8988T (cell line): ENCODE measurements at places on chromosomes 7 and 10.

GRCh38 chr7:39252916-39253315 is 275.2 kb downstream of the POU6F2 start:
- DNase-seq: no peak

DNA sequence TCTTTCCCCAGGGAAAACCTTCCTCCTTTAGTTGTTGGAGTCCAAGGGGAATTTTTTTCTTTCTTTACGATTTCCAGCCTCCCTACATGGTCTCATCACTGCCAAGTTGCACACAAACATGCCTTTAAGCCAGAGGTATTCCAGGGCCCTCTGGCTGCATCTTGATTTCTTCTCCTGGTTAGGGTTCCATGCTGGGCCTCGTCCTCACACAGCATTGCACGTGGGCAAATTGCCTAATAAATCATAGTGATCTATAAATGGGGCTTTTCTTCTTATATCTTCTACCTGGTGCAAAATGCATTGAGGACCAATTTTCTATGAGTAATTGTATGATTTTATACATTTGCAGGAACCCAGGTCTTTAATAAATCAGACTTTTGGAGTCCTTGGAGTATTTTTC is 284.2 kb downstream of the C7orf25 start:
- no peak for DNase-seq

DNA sequence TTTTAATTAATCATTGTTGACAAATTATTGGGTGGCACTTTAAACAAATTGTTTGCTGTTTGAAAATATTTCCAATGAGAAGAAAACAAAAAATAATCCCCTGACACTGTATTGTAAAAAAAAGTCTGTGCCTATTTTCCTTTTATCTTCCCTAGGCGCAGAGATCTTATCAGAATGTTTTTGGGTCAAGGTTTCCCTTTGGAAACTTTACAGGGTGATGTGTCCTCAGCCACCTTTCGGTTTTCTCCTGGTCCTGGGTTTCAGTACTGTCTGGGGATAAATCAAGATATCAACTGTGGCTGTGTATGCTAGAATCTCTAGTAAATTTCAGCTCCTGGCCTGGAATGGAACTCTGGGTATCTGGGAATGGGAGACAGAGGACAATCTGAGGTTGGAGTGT is 1.4 kb downstream of the ZNF107 start:
- DNase-seq: no peak

DNA sequence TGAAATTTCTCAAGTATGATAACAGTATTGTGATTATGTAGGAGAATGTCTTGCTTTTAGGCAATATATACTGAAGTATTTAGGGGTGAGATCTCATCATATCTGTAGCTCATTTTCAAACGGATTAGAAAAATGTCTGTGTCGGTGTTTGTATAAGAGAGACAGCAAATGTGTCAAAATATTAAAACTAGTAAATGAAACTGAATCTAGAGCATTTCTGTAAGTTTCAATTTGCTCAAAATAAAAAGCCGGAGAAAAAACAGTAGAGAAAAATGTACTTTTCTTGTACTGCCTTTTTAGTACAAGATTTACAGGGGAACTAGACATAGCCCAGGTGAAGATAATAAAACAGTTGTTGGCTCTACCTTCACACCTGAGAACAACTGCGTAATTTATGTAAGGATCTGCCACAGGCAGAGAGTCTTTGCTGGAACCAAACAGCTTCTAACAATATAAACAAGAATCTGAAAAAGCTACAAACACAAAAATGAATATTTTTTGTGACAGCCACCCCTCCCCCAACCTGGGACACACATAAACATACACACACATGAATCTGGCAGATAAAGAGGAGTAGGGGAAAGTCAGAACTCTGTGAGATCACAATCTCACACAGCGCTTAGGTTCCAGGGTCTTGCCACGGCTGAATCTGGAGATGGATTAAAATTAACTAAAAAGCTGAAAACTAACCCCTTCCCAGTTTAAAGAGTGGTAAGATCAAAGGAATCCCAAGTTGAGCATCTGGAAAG is 153.3 kb downstream of the AVL9 start:
- no peak for DNase-seq

- DNase-seq: no peak
Observed at GRCh38 chr7:127976056-127976737, 55.0 kb downstream of the LRRC4 start.

DNA sequence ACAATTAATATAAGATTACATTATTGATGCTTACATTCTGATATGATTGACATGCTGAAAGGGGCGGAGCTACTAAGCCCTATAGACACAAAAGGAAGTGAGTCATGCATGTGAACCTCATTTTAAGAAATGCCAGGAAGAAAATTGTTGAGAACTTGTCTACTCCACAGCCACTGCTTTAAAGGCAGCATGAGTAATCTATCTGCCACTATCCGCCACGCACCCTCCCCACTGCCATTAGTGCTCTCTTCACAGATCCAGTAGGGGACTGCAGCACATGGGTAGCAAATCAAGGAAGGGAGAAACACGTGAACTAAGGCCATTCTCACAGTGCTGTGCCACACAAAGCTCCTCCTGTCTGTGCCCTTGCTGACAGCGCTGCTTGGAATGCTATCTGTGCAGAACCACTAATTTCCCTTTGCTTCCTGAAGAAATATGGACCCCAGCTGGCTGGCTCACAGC is 524.8 kb downstream of the GRM8 start:
- DNase-seq: no peak

GRCh38 chr7:25894002-25894901 is 257.7 kb upstream of the NFE2L3 start:
- no peak for DNase-seq

DNA sequence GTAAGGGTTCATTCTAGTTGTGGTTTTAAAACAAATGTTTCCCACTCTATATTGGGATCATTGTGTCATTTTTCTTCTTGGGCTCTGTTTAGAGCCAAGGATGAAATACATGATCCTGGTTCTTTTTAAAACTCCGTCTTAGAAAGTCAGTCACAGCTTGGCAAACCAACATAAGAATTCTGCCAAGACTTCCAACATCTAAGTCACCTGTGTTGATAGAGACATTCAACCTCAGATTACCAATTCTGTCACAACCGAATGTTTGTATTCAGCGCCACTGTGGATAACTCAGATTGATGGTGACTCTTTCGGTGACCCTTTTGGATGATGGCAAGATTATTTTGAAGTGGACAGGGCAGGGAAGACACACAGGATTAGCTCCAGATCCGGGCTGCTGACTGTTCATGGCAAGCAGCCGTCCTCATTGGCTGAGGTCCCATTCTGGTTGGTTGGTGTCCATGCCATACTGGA is 255.4 kb downstream of the ARHGAP21 start:
- no peak for DNase-seq

DNA sequence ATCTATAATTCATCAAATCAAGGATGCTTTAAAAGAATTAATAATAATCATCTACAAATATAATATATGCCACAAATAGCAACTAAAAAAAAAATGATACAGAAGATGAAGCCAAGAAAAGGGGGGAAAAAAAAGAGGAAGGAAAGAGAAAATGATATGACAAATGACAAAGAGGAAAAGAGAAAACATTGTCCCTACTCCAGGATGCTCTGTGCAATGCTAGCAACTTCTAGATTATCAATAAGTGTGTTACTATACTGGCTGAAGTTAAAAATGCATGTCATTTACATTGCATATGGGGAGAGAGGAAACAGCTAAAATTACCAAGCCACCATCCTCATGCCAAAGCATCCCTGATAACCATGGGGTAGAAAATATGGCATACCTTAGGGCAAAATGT is 104.2 kb downstream of the SFMBT2 start:
- DNase-seq: no peak

DNA sequence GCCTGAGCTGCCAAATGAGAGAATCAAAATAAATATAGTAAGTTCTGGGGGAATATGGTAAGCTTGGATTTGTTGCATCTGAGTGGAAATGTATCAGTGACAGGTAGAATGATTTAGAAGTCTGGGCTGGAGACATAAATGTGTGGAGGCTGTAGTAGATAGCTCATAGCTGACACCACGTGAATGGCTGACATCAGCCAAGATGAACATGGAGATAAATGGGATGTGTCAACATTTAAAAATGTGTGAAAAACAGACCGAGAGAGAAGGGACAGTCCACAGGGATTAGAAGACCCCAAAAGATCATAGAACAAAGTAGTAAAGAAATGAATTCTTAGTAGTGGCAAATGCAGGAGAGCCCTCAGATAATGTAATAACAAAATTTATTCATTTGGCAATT is 40.9 kb downstream of the NAMPT start:
- DNase-seq: no peak
